ENCODE measurements at places on chromosomes 1 and 21.
A peak's percentile ranks its signal among the peaks of the same experiment; 100 is the strongest.

DNA sequence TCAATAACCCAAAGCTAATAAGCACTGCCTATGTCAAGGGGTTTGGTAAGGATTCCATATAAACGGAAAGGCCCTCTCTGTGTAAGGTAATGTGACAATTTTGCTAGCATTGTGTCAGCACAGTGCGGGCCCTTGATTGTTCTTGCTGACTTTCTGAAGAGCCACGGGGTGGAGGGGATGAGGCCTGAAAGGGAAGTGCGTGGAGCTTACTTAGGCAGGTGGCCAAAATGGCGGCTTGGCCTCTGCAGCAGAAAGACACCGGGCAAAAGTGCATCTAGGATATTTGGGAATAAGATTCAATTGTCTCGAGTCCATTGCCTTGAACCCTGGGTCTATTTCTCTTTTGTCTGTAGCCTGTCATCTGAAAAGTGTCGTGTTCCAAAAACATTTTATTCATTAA is 114.3 kb downstream of the TGFB2 start:
- no peak for DNase-seq

GRCh38 chr21:15441060-15441493 is 288.7 kb upstream of the USP25 start:
- DNase-seq: no peak

- no peak for DNase-seq
These were observed 6.5 kb downstream of the RNF11 start for GRCh38 chr1:51242546-51242945.

- peak; percentile 36 for DNase-seq
These were observed 67.5 kb upstream of the CD1D start for GRCh38 chr1:158112994-158113758.

DNA sequence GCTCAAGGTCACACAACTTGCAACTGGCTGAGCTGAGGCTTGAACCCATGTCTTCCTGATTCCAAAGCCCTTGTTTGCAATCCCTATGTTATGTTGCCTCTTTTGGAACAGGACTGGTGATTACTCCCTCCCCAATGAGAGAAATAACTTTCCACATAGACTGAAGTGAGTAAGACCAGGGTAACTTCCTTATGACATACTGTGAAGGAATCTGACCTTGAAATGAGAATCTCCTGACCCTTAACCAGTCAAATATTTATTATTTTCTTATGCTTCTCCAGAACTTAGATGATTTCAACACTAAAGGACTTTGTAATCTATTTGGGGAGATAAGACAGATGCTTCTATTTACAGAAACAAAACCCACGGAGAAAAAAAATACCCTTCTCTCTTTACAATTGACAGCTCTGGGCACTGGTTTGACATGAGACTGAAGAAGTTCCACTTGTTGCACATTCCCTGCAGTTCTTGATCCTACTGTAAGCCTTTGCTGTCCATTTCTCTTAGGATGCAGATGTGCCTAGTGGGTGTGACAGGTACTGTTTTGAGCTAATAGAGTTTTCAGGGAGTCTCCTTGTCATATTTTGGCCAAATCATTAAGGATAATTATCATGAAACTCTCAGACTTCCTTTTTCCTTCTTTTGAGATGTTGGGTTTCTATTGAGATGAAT is 3.9 kb upstream of the RPTN start:
- peak; percentile 35 for DNase-seq

DNA sequence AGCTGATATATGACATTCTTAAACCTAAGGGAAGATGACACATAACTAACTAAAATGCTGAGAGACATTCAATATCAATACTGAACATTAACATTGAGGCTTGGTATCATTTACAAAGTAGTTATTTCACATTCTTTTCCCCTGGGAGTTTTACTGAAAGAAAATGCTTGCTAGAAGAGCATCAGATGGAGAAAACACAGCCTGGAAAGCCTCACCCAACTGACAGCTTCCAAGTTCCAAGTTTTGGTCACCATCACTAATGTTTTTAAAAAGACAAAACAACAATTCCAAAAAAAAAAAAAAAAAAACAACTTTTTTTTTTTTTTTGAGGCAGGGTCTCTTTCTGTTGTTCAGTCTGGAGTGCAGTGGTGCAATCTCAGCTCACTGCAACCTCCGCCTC is 80.6 kb downstream of the DSCAM start:
- DNase-seq: no peak

DNA sequence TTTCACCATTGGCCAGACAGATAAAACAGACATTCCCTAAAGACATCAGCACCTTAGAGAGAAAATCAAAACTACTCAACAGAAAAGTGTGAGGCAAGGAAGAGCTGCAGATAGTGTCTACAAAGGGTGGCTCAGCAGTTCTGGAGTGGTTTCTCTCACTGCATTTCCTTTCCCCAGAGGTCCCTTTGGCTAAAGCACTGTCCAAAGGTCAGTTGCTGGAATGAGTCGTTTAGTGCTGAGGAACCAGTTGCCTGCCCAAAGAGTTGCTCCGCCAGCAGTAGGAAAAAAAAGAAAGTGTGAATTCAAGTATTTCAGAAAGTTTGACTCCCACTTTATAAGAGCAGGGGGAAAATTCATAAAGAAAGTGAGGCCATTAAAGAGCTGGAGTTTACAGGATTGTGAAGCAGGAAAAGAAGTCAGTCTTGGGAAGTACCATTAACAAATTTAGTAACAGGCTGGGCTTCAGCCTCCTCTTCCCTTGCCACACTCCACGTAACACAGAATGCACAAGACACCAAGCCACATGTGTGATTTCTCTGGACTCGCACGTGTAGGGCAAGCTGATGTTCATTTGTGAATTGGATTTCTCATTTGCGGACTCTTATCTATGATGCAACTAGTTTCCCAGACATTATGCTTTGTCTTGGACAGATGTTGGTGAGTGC is 122.2 kb downstream of the RUNX1 start:
- DNase-seq: no peak
